ENCODE measurements at places on chromosomes 13 and 19. TPM values are rescaled to one million over a fixed set of nuclear protein-coding genes. Genes with fewer than 3 reads are reported as not detected.

DNA sequence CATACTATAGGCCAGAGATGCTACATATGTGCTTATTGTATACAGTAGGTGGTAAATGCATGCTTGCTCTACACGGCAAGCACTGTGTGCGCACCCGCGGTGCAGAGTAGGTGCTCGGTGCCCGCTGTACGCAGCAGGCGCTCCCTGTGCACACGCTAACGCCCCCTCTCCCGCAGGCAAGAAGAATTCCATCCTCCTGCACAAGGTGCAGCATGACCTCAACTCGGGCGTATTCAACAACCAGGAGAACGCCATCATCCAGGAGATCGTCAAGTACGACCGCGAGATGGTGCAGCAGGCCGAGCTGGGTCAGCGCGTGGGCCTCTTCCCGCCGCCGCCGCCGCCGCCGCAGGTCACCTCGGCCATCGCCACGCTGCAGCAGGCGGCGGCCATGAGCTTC, 17.7 kb downstream of the POLRMT start:
- DNase-seq, result peak; percentile 28

Gene CELF5
- total RNA-seq, result not detected

Gene SRRM5
- total RNA-seq, result not detected

GRCh38 chr13:28161370-28161769, 23.0 kb downstream of the PAN3 start:
- DNase-seq, result no peak

DNA sequence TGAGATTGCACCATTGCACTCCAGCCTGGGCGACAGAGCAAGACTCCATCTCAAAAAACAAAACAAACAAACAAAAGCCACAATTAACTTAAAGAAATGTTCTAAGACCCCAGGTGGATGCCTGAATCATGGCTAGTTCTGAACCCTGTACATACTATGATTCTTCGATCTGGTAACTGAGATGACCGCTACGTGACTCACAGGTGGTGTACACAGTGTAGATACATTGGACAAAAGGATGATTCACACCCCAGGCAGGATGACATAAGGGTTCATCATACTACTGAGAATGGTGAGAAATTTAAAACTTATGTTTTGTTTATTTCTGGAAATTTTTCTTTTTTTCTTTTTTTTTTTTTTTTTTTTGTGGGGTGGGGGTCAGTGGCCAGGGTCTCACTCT, 6.5 kb downstream of the ZNF426 start:
- DNase-seq, result no peak
